Stimulated activated CD4-positive, alpha-beta T cell treated with anti-CD3 and anti-CD28 coated beads, TNF-alpha, amount 100 ng/mL, for 24 hours (primary cell): ENCODE measurements at places on chromosomes 1 and 21.

- DNase-seq, result no peak
Measured at GRCh38 chr1:42877380-42877779, 31.0 kb downstream of the ZNF691 start.

DNA sequence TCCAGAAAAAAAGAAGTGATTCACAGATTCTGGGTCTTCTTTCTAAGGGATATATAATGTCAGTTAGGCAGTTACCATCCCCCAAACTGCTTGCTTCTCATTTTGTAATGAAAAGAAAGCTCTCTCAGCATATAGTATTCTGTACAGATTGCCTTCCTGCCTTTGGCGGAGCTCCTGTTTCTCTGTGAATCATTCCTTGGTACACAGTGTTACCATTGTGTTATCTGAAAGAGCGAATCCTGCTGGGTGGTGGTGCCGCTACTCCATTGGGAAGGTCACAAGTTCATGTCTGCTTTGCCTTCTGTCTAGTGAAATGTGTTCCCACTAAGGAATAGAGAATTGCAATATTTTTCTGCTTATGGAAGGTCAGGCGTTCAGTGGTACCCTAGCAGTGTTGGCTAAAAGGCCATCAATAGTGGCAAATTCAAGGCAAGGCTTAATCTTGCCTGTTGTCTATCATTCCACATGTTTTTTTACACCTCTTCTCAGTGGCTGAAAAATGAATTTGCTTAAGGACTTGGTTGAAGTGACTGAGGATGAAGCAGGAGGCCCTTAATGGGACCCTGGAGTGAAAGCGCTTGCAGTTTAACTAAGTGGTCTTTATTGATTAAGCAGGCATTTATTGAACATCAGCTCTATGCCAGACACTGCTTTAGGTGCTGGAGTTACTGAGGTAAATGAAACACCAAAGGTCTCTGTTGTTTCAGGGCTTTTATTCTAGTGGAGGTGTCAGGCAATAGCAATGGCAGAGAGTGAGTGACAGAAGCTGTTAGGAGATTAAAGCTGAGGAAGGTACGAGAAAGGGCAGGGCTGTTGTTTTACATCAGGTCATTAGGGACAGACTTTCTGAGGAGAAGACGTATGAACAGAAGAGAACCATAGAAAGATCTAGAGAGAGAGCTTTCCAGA is 186.7 kb downstream of the PDE4B start:
- no peak for DNase-seq

DNA sequence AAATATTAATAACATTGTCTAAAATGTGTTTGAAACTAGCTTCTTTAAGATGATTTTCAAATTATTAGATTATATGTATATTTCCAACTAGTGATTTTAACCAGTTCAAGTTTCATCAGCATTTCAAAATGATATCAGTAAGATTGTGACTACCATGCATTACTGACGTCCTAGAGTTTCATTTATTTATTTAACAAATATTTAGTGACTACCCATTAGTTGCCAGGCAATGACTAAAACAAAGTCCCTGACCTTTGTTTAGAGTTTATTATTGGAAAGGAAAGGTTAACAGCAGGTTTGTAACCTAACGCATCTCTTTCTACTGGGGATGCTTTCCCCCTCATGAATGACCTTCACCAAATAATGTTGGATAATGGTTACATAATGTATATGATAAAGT is 7.6 kb upstream of the C4BPB start:
- DNase-seq, result no peak

DNA sequence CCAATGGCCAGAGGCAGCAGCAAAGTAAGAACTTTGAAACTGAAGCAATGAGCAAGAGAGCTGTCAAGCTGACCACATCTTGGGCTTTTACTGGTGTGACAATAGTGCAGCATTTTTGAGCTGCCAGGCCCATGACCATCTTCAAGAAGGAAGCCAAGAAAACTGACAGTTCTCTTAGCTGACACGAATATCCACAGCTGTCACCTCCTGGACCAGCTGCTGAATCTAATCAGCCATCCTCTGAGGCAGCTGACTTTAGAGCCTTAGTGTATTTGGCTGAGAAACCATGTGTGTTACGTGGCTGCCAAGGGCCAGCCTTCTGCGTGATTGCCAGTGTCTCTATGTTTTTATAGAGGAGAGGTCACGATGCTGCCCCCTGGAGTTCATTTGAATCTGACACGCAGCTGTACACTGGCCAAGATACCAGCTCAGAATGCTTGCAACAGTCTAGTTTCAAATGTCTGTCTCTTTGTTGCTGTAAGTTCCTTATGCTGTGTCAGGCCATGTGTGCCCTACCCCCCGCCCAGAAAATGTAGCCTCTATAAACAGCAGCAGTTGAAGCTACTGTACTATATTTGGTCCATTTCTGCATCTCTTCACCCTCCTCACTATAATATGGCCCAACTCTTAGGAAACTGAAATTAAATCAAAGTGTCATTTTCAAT is 39.7 kb downstream of the PALMD start:
- peak; percentile 1 for DNase-seq

- DNase-seq, result no peak
Measured at GRCh38 chr1:211279340-211279739, 20.2 kb downstream of the RCOR3 start.

DNA sequence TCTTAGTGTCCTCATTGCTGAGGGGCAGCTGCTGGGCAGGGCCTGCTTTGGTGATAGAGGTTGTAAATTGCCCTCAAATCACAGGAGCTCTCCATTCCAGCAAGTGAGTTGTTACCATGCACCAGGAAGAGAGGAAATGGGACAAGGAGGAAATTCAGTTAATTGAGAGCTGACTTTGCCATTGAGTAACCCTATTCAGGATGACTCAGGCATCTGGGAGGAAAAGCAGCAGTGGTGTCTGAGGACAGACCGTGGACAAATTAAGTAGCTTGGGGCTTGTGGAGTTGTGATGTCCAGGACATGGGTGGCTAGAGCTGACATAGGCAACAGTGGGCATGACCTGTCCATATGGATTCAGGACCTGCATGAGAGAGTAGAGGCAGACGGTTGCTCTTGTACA is 5.9 kb downstream of the ARHGEF10L start:
- DNase-seq, result no peak

- peak; percentile 26 for DNase-seq
Measured at GRCh38 chr1:30823969-30824735, 66.6 kb upstream of the LAPTM5 start.

DNA sequence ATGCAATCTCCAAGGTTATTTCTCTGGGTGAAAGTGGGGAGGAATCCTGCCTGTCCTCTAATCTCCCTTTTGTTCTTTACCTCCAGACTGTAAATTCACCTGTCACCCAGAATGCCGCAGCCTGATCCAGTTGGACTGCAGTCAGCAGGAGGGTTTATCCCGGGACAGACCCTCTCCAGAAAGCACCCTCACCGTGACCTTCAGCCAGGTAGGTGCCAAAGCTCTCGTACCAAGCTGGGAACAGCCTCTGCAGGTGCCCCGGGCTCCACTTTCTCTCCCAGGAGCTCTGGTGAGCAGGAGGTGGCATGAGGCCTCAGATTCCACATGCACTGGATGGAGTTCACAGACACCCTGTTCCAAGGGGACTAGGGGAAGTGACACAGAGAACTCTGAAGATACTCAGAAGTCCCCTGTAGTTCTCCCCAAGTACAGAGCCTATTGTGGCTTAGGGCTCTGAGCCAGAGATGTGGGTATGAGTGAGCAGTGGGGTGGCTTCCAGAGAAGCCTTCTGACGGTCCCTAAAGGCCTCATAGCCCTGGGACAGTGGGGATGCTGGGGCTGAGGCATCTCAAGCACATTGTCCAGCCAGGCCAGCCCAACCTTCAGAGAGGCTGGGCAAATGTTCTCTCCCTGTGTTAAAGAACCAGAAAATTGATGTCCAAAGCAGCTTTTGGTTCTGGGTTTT is 30.9 kb downstream of the RASSF5 start:
- no peak for DNase-seq

DNA sequence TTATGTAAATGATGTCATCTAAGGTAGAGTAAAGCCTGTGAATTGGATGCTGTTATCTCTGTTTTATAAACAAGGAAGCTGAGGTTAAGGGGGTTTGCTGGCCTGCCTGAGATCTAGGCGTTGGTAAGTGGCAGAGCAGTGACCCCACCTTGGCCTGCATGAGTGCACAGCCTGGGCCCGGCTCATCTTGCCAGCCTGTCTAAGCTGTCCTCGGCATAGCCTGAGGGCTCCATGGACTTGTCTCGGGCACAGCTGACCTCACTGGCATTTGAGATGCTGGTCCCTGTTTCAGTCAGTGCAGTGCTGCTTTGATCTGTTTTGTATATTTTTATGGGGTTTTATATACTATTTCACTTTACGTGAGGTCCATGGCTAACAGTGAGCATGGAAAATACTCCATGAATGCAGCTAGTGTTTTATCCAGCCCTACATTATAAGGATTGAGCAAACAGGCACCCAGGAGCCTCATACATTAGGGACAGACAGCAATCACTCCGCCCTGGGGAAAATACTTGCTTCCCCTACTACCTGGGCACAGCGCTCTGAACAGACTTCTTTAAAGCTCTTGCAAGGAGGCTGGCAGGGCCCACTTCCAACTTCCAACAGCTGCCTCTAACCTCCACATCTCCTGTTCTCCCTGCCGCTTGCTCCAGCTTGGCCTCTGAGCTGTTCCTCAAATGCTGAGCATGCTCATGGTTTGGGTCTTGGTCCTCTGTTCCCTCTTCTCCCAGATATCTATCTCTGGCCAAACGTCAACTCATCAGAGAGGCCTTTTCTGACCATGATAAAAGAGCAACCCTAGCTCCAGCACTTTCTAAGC is 150.6 kb upstream of the HMGB4 start:
- no peak for DNase-seq

DNA sequence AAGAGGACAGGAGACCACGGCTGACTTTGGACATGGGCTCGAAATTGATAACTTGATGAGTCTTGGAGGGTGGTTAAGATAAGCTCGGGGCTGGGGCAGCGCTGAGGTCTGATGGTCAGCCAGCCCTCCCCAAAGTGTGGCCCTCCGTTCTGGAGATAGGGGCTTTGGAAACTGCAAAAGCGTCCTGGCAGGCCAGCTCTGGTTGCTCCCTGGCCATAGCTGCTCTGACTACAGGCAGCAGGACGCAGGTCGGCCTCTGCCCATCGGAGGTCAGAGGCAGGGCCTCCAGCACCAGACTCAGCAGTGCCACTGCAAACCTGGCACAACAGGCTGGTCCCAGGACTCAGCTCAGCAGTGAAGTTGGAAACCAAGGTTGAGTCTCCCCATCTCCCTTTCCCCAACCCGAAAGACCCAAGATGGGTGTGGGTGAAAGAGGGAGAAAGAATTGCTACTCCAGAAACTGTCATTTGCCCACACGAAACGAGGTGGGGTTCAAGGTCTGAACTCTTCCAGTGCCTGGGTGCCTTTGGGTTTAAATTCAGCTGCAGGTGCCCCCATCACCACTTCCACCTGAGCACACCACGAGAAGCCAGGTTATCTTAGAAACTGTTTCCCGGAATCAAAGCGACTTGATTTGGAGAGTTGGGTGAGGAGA is 4.8 kb downstream of the SIM2 start:
- no peak for DNase-seq

DNA sequence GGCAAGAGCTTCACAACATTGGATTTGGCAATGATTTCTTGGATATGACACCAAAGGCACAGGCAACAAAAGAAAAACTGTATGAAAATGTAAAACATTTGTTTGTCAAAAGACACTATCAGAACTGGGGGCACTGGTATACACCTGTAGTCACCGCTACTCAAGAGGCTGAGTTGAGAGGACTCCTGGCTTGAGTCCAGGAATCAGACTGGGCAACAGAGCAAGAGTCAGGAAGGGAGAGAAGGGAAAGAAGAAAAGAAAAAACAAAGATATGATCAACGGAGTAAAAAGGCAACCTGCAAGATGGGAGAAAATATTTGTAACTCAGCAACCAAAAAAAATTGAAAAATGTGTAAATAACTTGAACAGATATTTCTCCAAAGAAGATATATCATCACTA is 6.0 kb upstream of the TUT4 start:
- DNase-seq, result no peak

DNA sequence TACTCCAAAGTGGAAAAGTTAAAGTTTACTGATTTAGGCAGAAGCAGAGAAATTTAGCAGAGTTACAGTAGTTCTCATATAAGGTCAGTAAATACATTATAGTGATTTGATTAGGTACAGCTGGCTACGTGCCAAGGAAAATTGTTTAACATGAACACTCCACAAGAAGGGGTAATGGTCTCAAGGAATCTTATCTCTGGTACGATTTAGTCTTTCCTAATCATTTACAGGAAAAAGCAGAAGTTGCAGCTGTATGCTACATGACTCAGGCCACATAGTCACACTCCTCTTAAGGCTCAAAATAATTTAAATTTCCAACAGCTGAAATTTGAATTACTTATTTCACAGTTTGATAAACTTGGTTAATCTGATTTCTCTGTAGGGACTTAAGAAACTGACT is 36.9 kb upstream of the OR2B11 start:
- no peak for DNase-seq

DNA sequence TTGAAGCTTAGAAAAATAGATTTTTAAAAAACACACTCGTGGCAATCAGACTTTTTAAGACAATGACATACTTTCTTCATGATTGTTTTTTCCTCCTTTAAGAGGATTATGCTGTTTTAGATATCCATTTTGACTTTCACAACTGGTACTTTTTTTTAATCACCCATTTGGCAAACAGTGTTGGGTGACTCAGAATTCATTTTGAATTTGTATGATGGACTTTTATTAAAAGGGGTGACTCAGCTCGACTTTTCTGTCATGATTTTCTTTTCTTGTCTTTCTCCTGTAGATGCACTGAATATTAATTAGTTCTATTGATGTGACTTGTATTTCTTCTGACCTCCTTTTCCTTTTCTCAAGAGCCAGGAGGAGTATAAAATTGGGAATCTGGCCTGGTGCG is 44.7 kb downstream of the FMN2 start:
- DNase-seq, result no peak

DNA sequence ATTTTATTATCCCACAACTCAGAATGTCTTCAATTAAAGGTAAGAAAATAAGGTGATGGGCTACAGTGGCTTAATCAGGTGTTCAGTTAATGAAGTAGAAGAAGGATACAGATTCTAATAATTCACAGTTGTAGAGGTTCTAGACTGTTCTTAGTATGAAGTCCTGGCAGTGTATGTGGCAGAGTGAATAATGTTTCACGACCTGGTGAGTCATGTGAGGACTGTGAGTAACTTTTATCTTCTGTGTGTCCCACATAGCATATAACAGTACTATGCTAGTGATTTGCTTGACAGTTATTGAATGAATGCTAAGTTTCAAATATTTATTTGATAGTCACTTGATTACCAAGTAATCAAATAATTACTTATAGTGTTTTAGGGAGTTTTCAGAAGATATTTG is 20.0 kb downstream of the SLC16A4 start:
- no peak for DNase-seq

GRCh38 chr1:166354406-166354805 is 187.6 kb upstream of the FAM78B start:
- DNase-seq, result no peak

DNA sequence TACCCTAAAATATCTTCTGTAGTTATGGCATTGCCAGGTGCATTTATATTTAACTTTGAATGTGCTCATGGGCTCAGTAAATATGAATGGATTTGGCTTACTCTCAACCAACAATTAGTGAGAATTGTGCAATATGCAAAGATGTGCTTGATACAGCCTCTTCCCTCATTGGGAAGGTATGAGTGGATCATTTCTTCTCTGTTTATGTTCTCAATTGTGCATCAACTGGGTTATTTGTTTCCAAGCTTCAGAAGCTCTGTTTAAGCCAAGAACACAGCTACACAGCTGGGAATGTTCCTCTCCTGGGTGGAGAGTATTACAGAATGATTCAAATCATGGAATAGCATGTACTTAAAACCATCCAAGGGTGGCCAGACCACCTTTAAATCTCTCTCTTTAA is 17.6 kb upstream of the MAP1LC3C start:
- no peak for DNase-seq
